Left renal pelvis (tissue), 4 donors: ENCODE measurements at places on chromosomes 6 and 20. TPM values are rescaled to one million over a fixed set of nuclear protein-coding genes. Genes with fewer than 3 reads are reported as not detected.

- no peak for DNase-seq
Measured at GRCh38 chr6:96075826-96076225, 60.1 kb downstream of the FUT9 start.

DNA sequence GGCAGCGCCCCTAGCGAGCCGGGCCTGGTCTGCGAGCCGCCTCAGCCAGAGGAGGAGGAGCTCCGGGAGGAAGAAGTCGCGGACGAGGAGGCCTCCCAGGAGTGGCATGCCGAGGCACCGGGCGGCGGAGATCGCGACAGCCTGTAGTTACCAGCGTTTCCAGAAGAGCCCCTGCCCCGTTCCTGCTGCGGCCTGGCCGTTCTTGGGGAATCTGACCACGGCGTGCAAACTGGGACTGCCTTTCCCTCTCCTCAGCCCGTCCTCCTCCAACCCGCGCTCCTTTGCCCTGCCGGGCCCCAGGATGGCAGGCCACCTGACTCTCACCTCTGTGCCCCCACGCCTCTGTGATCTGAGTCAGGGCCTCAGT is 802 bp downstream of the HDGFL1 start:
- DNase-seq: no peak

DNA sequence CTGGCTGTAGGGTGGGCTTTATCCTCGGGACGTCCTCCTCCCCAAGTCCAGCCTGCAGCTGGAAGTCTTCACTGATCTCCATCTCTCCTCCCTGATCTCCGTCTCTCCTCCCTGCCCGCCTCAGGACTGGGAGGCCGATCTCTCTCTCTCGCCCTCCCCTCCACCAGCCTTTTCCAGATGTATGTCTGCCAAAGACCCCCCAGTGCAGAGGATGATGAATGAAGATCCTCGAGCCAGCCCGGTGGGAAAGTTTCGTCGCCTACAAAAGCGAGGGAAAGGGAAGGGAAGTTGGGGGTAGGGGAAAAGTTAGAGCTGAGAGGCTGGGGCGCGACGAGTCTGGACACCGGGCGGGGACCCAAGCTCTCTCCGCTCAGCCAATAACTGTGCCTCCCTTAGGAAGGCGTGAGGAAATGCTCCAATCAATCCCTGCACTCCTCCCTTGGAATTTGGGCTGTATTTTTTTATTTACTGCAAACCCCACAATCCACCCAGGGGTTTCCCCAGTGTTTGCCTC is 595 bp upstream of the SRF start:
- peak; percentile 61 for DNase-seq

GRCh38 chr20:1263853-1264252 is 2.2 kb upstream of the SNPH start:
- DNase-seq: no peak

Gene VWA7
- polyA plus RNA-seq: 5.3 TPM

GRCh38 chr20:64037498-64038213 is 1.7 kb downstream of the C20orf204 start:
- DNase-seq: no peak

- no peak for DNase-seq
Measured at GRCh38 chr6:152532556-152533422, 104.4 kb downstream of the SYNE1 start.
